ENCODE measurements at places on chromosomes 12 and 14. TPM values are rescaled to one million over a fixed set of nuclear protein-coding genes. Genes with fewer than 3 reads are reported as not detected.

The HOXC12 gene
- total RNA-seq: 6.1 TPM

DNA sequence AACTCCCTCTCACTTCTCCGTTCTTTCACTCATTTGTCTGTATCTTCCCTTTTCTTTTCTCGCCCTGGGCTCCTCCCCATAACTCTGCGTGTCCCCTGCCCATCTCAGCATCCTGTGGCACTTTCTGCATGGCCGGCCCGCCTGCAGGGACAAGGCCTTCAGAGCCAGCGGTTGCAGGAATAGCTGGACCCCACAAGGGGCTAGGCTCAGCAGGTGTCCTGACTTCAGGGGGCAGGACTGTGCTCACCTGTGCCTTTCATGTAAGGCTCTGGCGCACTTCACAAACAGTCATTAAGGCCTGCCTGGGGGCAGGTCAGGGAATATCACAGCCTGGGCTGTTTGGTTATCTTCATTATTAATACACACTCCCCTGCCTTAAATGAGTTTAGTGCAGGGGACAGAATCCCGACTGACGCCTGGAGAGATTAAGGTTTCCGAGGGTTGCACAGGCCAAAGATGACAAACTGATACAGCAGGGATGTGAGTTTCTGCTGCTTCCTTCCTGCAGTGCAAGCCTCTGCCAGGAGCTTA is 768.8 kb upstream of the TBX3 start:
- H3K4me1 ChIP-seq: no peaks in the 10 kb centered on the region
- no peak overlapping the region for H3K4me3 ChIP-seq
- H3K36me3 ChIP-seq: no peaks in the 10 kb centered on the region
- no peak for DNase-seq
- H3K27me3 ChIP-seq: peaks cover 11% of the 10 kb centered on the region
- no peak overlapping the region for H3K27ac ChIP-seq

The GSG1 gene
- total RNA-seq: not detected

The PTCSC3 gene
- total RNA-seq: not detected

DNA sequence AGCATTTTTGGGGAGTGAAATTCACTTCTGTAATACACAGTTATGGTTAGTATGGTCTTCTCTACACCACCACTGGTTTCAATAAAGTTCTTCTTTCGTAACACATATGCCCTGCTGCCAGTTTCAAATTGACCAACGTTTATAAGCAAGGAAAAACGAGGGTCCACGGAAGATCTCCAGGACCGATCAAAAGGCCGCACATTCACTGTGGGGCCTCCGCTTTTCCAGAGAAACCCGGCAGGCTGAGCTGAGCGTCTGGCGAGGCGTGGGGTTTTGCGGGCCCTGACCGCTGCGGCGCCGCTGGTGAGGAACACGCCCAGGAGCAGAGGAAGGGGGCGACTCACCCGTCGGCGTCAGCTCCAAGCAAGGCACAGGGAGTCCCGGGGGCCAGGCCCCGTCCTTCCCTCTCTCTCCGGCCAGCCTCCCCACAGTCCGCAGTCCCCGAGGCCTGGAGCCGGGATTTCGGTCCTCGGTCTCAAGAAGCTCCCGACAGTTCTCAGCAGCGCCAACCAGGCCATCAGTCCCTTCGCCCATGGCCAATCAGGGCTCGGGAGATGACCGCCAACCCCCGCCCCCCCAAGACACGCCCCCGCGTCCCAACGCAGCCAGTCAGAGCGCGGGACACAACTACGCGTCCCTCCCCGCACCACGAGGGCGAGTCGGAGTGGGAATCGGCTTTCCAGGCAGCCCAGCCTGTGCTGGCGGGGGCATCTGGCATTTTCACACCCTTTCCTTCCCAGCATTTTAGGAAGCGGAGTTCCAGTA is at the start of gene MTERF2:
TSS of gene MTERF2 (minus strand) at position 522 of the 765 bp plus-strand sequence. CDS start 8,432 bp downstream, outside the sequence.
- DNase-seq: peak; percentile 97
- H3K4me1 ChIP-seq: no peaks in the 10 kb centered on the region

GRCh38 chr12:14310866-14311265 is 54.6 kb upstream of the ATF7IP start:
- H3K4me3 ChIP-seq: no peak overlapping the region
- H3K36me3 ChIP-seq: no peaks in the 10 kb centered on the region
- DNase-seq: no peak
- no peaks in the 10 kb centered on the region for H3K27me3 ChIP-seq

DNA sequence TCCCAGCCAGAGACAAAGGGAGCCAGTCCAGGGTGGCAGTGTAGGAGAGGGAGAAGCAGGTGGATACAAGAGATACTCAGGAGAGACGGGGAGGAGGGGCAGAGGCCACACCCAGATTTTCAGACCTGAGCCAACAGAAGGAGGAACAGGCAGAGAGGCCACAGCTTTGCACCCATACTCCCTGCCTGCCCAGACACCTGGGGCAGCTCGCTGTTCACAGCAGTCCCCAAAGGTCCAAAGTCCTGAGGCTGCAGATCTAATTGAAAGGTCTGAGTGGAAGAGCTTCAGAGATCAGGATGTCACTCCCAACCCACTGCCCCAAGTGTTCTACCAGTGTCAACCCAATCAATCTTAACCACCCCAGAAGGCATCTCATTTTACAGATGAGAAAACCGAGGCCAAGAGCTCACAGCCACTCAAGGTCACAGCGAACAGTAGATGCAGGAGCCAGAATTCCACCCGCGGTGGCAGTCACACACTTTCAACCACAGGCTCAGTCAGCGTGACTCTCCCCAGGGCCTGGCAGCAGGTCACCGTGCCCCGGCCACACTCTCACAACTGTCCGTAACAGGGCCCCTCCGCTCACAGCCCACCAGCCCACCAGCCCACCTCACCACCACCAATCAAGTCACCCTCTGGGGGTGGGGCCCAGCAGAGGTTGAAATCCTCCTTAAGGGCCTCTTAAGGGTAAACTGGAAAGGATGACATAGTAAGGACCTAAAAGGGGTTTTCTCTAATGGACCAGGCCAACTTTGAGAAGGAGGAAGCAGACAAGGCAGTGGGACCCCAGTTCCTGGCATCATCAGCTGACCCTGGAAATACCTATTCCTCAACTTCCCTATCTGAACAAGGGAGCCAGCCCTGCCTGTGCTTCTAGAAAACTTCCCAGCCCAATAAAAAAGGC is 33.3 kb downstream of the ACTN1 start:
- H3K4me1 ChIP-seq: peaks cover 96% of the 10 kb centered on the region
- no peaks in the 10 kb centered on the region for H3K27me3 ChIP-seq
- no peaks in the 10 kb centered on the region for H3K36me3 ChIP-seq

The MAP1LC3B2 gene
- total RNA-seq: 3.9 TPM

The BDKRB1 gene
- not detected for total RNA-seq

DNA sequence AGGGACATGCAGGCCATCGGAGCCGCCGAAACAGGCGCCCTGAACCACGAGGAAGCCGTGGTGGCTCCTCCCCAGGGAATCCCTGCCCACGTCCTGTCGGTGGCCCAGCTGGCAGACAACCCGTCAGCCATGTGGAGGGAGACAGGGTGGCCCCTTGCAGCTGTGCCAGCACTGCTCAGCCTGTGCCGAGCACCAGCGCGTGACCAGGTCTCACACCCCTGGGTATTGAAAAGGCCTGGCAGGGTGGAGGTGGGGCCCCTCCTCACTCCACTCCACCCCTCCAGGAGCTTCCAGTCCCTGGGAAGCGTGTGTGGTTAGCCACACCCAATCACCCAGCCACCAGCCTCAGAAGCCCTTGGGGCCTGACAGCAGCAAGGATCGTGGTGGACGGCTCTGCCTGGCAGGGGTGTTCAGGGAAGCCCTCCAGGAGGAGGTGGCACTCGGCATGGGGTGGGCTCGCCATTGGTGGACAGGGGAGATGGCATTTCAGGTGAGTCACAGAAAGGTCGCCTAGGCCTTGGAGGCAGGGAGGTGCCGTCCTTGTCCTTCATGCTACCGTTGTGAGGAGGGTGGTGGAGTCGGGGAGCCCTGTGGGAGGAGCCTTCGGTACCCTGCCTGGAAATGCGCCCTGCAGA is 12.3 kb upstream of the DLK1 start:
- no peaks in the 10 kb centered on the region for H3K27me3 ChIP-seq
- DNase-seq: no peak
- no peak overlapping the region for H3K27ac ChIP-seq
- no peak overlapping the region for H3K4me3 ChIP-seq

The OTUB2 gene
- 2.3 TPM for total RNA-seq
